ENCODE measurements at places on chromosomes 7 and 10.

DNA sequence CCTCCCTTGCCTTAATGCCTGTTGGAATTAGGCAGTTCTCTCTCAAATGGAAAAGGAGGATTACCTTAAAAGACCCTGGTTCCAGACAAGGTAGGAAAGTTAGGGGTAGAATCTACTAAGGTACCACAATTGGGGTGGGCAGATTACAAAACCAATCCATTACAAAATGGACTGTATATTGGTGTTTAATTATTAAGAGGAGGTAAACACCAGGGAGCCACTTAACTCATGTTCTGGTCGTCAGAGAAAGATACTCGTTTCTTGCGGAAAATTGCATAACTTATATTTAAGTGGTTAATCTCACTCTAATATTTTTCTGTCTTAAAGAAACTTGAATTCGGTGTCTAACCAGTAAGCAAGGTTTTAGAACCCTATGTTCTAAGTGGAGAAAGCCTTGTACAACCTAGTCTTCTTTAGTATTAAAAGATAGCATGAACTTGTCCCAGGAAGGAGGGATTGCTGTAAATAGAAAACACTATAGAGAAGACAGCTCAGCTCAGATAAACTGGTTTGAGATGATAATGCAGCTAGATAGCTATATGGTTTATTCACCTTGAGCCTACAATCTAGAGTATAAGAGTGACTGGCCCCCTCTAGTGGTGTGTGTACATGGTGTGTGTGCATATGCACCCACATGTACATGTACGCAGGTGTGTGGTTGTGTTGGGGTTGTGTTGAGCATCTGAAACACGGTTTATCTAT, 58.0 kb upstream of the STRIP2 start:
- peak; percentile 41 for DNase-seq

GRCh38 chr10:35875016-35875676, 233.1 kb upstream of the FZD8 start:
- DNase-seq = no peak

DNA sequence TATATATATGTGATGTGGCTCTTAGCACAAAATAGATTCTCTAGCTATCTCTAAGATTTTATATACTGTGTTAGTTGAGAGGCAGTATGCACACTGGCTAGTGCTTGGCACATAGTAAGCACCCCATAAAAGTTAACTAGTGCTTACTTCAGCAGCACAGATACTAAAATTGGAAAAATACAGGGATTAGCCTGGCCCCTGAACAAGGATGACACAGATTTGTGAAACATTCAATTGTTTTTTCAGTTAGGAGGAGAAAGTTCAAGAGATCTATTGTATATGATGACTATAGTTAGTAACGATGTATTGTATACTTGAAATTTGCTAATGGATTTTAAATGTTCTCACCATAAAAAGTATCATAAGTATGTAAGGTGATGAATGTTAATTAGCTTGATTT, 78.3 kb upstream of the LRRC17 start:
- no peak for DNase-seq

DNA sequence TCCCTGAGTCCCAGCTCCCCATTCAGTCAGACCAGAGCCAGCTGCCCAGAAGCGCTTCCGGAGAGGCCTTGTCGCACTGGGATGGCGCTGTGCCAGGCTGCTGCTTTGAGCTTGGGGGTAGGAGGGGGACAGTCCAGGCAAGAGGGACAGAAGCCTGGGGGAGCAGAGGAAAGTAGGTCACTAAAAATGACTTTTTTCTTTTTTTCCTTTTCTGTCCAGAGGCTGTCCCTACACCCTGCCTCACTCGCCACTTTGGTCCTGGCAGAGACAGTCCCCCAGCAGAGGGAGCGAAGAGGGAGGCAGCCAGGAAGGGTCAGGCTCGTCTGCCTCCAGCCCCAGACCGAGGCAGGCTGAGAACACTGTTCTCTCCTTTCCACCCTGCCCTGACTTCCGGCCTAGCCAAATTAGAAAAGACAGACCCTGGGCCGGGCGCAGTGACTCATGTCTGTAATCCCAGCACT, 15.8 kb upstream of the TRIM8 start:
- no peak for DNase-seq

DNA sequence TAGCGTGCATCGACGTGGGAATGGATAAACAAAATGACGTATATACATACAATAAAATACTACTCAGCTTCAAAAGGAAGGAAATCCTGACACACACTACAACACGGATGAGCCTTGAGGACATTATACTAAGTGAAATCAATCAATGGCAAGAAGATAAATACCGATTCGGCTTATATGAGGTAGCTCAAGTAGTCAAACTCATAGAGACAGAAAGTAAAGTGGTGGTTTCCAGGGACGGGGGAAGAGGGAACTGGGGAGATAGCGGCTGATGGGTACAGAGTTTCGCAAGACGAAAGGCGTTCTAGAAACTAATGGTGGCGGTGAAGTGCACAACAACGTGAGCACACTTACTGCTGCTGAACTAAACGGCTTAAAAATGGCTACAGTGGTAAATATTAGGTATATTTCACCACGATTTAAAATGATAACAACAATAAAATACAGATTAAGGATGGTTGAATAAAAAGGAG, 516.7 kb downstream of the PARD3 start:
- DNase-seq = no peak

DNA sequence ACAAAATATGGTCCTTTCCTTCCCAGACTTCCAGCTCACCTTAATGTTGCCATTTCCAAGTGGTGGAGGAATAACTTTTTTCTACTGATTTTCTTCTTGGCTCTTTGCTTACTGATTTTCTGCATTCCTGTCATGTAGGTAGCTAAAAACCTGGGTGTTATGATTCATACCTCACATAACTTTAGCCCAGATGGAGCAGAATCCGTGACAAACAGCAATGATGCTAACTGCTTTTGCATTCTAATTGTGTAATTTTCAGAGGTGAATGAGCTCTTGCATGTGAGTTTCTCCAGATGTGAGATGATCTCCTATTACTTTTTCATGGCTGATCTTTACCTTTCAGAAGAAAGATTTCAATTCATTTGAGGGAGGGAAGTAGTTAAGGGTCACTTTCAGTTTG, 43.4 kb downstream of the WDR11 start:
- DNase-seq = no peak

GRCh38 chr7:158811461-158811860, 17.8 kb downstream of the ESYT2 start:
- DNase-seq = peak; percentile 27

- DNase-seq = no peak
Observed at GRCh38 chr10:25745976-25746375, 188.1 kb upstream of the MYO3A start.

Measured in T47D (cell line).